ENCODE measurements at places on chromosomes 1 and 21.

DNA sequence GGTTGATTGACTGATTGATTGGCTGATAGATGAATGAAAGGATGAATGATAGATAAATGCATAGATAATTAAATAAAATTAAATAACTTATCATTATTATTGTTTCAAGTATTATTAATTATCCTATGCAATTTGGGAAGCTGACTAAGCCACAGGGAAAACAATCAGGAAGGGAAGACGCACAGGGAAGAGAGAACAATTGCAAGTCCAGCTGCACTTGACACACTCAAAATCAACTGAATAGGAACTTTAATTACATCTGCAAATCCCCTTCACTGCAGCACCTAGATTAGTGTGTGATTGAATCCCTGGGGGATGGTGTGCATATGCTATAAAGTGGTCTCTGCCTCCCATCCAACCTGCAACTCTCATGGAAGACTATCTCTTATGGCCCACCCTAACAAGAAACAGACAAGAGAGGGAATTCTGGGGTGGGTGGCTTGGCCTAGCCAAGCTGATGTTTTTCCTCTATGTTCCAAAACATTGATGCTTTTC, 161.1 kb upstream of the FGGY start:
- DNase-seq: no peak

DNA sequence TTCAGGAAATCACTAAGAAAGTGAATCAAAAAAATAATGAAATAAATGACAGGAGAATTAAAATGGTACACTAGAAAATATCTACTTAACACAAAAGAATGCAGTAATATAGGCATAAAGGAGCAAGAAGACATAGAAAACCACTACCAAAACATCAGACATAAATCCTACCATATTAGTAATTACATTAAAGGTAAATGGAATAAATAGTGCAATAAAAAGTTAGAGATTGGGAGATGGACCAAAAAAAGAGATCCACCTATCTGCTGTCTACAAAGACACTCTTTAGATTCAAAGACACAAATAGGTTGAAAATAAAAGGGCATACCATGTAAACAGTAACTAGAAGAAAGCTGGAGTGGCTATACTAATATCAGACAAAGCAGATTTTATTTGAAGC, 167.0 kb upstream of the SAMSN1 start:
- DNase-seq: no peak

- DNase-seq: no peak
Measured at GRCh38 chr1:112862753-112863426, 93.1 kb downstream of the SLC16A1 start.

- DNase-seq: no peak
Measured at GRCh38 chr1:7531562-7532340, 239.3 kb upstream of the VAMP3 start.

GRCh38 chr21:25568246-25568645, 39.0 kb downstream of the MRPL39 start:
- DNase-seq: no peak

GRCh38 chr1:67515324-67516080, 85.3 kb upstream of the SERBP1 start:
- no peak for DNase-seq

- no peak for DNase-seq
Measured at GRCh38 chr1:160086456-160086892, 5.1 kb downstream of the KCNJ9 start.

DNA sequence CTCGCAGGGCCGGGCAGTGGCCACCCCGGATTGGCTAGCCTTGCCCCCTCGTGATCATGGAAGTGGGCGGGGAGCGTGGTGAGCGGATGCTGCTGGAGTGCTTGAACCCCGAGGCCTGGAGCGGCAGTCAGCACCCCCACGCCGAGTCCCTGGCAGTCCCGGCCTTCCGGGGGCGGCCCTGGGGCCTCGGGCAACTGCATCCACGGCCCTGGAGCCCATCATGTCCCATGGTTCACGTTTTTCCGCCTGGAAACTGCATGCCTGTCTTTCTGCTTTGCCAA, 45.6 kb downstream of the CDC7 start:
- no peak for DNase-seq

GRCh38 chr21:29005696-29006095, 13.0 kb upstream of the LTN1 start:
- DNase-seq: no peak

DNA sequence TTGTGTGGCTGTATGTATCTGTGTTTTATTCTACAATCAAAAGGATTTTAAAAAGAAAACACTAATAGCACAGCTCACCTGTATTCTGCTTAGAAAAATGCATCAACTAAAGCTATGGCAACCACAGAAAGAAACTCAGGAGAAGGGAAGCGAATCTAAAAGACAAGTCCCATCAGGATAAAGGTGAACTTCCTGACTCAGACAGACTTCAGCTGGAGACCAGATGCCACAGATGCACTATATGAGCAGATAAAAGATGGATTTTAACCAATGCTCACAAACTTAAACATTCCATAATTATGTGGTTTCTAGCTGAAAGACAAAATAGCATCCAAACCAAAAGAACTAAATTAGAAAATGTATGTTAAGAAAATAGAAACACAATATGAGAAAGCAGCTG, 231.0 kb downstream of the RERE start:
- no peak for DNase-seq

- DNase-seq: no peak
Measured at GRCh38 chr1:200042552-200043335, 15.2 kb downstream of the NR5A2 start.
